Lung (tissue), 17 donors: ENCODE measurements at places on chromosomes 3 and 15. TPM values are rescaled to one million over a fixed set of nuclear protein-coding genes. Genes with fewer than 3 reads are reported as not detected.

- no peaks in the 10 kb centered on the region for H3K36me3 ChIP-seq
- H3K4me1 ChIP-seq, result no peaks in the 10 kb centered on the region
- no peak for DNase-seq
These were observed 2.7 kb downstream of the RFTN1 start for GRCh38 chr3:16510620-16511319.

- H3K4me3 ChIP-seq, result no peak overlapping the region
- DNase-seq, result no peak
- H3K4me1 ChIP-seq, result no peaks in the 10 kb centered on the region
- H3K36me3 ChIP-seq, result no peaks in the 10 kb centered on the region
These were observed 4.3 kb upstream of the OR5H6 start for GRCh38 chr3:98259707-98260106.

- H3K4me3 ChIP-seq, result no peak overlapping the region
- no peaks in the 10 kb centered on the region for H3K27me3 ChIP-seq
- no peak overlapping the region for H3K27ac ChIP-seq
- H3K4me1 ChIP-seq, result no peaks in the 10 kb centered on the region
These were observed 9.0 kb downstream of the FBN1 start for GRCh38 chr15:48636511-48636910.

EEF1AKMT4 gene
- total RNA-seq, result 2.3 TPM

DNA sequence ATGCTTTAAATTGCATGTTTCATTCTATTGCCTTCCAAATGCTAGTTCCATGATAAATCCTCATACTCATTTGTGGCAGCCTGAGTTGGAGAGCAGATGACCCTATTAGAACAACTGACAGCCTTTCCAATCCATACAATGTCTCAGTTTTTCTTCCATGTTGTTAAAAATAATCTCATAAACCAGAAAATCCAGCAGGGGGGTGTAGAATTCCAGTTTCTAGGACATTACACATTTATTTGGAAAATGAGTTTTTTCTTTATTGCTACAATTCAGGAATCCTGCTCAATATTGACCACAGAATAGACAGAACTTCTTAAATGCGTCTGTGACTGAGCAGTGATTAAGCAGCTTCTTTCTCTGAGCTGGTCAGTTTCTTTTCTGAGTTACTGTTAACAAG is 174.2 kb upstream of the ATP10A start:
- no peaks in the 10 kb centered on the region for H3K36me3 ChIP-seq
- no peak overlapping the region for H3K4me3 ChIP-seq
- no peaks in the 10 kb centered on the region for H3K27me3 ChIP-seq
- DNase-seq, result no peak

GOLGA6A gene
- total RNA-seq, result not detected

DNA sequence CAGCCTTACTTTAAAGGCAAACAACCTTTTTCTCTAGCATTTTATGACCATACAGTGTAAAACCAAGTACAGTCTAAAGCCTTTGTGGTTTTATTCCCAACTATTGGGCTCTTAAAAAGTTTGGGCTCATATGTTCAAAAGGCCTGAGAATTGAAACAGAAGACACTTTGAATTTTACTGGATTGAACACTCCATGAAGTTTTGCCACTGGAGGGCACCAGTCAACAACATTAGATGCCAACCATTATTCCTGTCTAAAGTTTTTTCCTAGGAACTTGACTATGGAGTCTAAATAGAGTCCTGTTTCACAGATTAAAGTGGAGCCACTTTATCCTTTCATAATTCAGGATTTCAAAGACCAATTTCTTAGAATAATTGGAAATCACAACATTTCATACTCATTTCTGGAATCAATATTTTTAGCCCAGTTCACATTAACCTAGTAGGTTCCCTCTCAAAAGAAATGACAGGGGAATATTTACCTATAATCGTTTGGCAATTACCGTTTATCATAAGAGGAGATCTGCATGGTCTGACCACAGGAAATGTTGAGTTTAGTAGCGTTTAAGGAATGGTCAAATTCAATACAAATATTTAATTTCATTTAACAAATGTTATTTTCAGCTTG is 244.1 kb upstream of the PDZRN3 start:
- no peak overlapping the region for H3K27ac ChIP-seq
- peak; percentile 88 for DNase-seq
- H3K27me3 ChIP-seq, result no peaks in the 10 kb centered on the region
- no peaks in the 10 kb centered on the region for H3K36me3 ChIP-seq
- no peaks in the 10 kb centered on the region for H3K4me1 ChIP-seq

DNA sequence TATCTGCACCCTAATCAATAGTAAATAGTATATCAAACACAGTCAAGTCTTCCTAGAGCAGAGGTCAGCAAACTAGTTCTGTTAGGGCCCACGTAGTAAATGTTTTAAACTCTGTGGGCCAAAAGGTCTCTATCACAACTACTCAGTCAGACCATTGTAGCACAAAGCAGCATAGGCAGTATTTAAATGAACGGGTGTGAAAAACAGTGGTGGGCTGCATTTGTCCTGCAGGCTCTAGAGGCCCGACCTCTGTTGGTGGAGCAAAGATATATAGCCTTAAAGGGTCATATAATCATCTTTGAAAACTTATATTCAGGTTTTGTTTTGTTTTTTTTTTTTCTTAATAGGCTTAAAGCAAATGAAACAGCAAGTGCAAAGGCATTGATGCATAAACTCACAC is 326.4 kb upstream of the TRIM42 start:
- no peaks in the 10 kb centered on the region for H3K36me3 ChIP-seq
- H3K27ac ChIP-seq, result no peak overlapping the region
- H3K4me1 ChIP-seq, result no peaks in the 10 kb centered on the region
- DNase-seq, result no peak
- no peaks in the 10 kb centered on the region for H3K27me3 ChIP-seq

DNA sequence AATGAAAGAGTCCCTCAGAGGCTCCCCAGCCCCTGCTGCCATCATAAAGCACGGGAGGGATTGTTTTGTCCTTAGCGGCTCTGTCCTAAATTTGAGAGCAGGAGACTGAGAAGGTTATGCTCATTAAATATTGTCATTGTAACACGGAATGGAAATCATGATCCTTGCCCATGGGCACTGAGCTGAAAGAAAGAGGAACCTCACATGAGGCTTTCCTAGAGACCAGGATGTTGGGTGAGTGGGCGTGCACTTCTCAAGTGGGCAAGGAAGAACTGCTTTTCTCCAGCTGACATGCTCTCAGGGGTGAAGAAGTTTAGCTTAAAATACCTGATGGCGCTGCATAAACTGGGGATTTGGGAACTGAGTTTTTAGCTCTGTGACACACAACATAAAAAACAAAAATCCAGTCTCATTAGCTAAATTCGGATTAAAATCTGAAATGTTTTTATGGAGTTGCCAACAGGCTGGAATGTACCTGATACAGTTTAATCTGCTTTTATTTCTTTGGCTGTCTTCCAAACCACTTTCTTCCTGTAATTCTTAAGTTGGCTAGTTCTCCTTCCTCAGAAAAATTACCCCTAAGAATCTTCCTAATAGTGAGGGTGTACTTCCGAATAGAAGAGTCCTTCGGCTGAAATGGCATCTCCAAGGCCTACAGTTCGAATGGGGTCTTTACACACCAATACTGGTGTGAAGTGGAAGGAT is 31.7 kb downstream of the ADPGK start:
- H3K36me3 ChIP-seq, result peaks cover 30% of the 10 kb centered on the region
- H3K4me3 ChIP-seq, result no peak overlapping the region
- no peaks in the 10 kb centered on the region for H3K4me1 ChIP-seq
- no peaks in the 10 kb centered on the region for H3K27me3 ChIP-seq

GRCh38 chr3:63952248-63952594 is 40.0 kb upstream of the SCAANT1 start:
- H3K27ac ChIP-seq, result no peak overlapping the region
- peaks cover 21% of the 10 kb centered on the region for H3K4me1 ChIP-seq
- H3K4me3 ChIP-seq, result no peak overlapping the region

GRCh38 chr15:54576298-54576935 is 598.2 kb downstream of the UNC13C start:
- H3K4me3 ChIP-seq, result no peak overlapping the region
- no peak overlapping the region for H3K27ac ChIP-seq
- no peaks in the 10 kb centered on the region for H3K27me3 ChIP-seq
- H3K36me3 ChIP-seq, result no peaks in the 10 kb centered on the region

DNA sequence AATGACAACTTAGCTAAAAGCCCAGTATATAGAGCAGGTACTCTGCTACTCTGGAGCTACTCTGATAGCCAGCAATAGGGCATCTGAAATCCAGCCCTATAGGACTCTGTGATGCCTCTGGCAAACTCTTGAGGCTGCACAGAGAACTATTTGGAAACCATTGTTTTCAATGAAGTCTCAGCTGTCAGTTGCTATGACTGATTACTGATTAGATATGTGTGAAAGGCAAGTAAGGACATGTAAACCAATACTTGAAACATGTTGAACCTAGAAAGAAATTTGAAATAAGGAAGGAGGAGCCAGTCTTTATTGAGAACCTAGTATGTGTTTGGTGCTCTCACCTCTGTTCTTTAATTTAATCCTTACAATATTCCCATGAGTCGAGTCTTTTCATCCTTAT is 40.2 kb upstream of the CRTC3 start:
- no peaks in the 10 kb centered on the region for H3K27me3 ChIP-seq
- H3K36me3 ChIP-seq, result peaks cover 38% of the 10 kb centered on the region
- peaks cover 4% of the 10 kb centered on the region for H3K4me1 ChIP-seq
- H3K27ac ChIP-seq, result no peak overlapping the region
- H3K4me3 ChIP-seq, result no peak overlapping the region

VIPR1 gene
- 24.8 TPM for total RNA-seq

DNA sequence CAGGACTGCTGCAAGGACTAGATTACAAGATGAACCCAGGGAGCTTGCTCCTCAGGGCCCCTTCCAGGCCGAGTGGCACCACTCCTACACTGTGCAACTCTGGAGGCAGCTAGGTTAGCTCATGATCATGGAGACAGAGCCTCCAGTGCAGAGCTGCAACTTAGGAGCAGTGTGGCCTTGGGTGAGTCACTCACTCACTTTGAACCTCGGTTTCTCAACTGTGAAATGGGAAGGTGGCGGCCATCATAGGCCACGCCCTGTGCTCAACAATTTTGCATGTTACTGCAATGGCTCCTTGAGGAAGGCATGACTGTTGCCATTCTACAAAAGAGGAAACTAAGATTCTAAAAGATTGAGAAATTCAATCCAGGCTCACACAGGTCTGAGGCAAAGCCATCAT is 11.2 kb upstream of the CXCR6 start:
- peaks cover 5% of the 10 kb centered on the region for H3K4me1 ChIP-seq
- no peak overlapping the region for H3K4me3 ChIP-seq
- H3K36me3 ChIP-seq, result peaks cover 24% of the 10 kb centered on the region
- no peak for DNase-seq
- no peaks in the 10 kb centered on the region for H3K27me3 ChIP-seq

GRCh38 chr3:49158792-49159191 is 7.3 kb downstream of the CCDC71 start:
- no peaks in the 10 kb centered on the region for H3K4me1 ChIP-seq
- no peak for DNase-seq
- H3K27me3 ChIP-seq, result no peaks in the 10 kb centered on the region
- no peak overlapping the region for H3K27ac ChIP-seq

DNA sequence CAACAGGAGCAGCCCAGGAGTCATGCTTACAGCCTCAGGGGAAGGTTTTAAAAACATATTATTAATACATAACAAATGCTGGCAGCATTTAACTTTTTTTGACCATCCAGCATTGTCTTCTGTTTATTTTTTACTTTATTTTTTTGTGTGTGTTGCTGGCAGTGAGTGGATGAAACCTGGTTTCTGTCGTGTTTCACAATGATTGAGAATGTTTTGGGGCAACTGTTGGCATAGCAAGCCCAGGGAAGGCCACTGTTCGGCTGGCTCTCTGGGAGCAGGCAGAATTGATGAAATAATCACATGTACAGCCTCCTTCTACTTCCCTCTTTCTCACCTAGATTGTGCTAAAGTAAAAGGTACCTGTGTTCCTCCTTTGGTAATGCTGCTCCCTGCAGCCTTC is 190.2 kb downstream of the NR1D2 start:
- peaks cover 7% of the 10 kb centered on the region for H3K4me1 ChIP-seq
- H3K27ac ChIP-seq, result no peak overlapping the region
- no peak for DNase-seq
- H3K4me3 ChIP-seq, result no peak overlapping the region

- DNase-seq, result no peak
- H3K4me1 ChIP-seq, result no peaks in the 10 kb centered on the region
- H3K27me3 ChIP-seq, result peaks cover 8% of the 10 kb centered on the region
- no peak overlapping the region for H3K4me3 ChIP-seq
- H3K36me3 ChIP-seq, result no peaks in the 10 kb centered on the region
- no peak overlapping the region for H3K27ac ChIP-seq
These were observed 36.8 kb downstream of the KLHL6 start for GRCh38 chr3:183518491-183519251.

- no peak for DNase-seq
- no peaks in the 10 kb centered on the region for H3K36me3 ChIP-seq
- H3K27ac ChIP-seq, result peak overlapping the region; percentile 89
- H3K4me1 ChIP-seq, result peaks cover 2% of the 10 kb centered on the region
- no peaks in the 10 kb centered on the region for H3K27me3 ChIP-seq
- peak overlapping the region; percentile 73 for H3K4me3 ChIP-seq
These were observed 647 bp downstream of the HMG20A start for GRCh38 chr15:77421370-77421700.

DNA sequence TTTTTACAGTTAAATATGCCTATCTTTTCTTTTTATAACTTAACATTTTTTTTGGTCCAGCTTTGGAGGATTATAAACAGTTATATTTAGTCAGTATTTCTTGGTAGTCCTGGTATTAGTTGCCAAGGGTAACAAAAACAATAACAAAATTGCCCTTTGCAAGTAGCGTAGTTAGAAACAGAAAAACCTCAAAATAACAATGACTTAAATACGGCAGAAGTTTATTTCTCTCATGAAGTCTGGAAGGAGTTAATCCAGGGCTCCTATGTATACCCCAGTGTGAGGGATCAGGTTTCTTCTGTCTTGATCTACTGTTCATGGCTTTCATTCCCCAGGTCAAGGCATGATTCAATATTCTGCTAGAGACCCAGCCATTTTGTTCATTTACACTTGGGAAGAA is 14.1 kb upstream of the MYH15 start:
- no peak overlapping the region for H3K4me3 ChIP-seq
- no peak overlapping the region for H3K27ac ChIP-seq
- no peaks in the 10 kb centered on the region for H3K27me3 ChIP-seq
- H3K4me1 ChIP-seq, result no peaks in the 10 kb centered on the region

DNA sequence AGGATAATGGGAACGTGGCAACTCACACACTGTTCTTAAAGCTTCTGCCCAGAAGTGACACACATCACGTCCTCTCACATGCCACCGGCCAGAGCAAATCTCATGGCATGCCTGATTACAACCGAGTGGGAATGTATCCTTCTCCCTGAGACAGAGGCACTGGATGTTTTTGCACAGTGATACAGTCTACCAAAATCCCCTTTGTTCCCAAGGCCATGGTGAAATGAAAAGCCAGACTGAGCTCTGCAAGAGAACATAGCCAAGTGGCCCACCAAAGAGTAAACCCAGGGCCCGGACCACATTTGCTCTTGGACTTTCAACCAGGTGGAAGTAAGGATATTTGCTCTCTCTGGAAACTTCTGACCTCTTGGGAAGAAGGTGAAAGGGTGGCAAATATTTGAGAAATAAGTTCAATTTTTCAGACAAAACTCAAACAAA is 186.2 kb upstream of the STT3B start:
- H3K4me1 ChIP-seq, result no peaks in the 10 kb centered on the region
- H3K27me3 ChIP-seq, result no peaks in the 10 kb centered on the region
- no peaks in the 10 kb centered on the region for H3K36me3 ChIP-seq

- no peaks in the 10 kb centered on the region for H3K36me3 ChIP-seq
- no peaks in the 10 kb centered on the region for H3K27me3 ChIP-seq
- no peak for DNase-seq
- no peak overlapping the region for H3K27ac ChIP-seq
- peaks cover 15% of the 10 kb centered on the region for H3K4me1 ChIP-seq
These were observed 39.9 kb downstream of the KLF15 start for GRCh38 chr3:126317029-126317996.
